Stimulated activated CD8-positive, alpha-beta memory T cell treated with anti-CD3 and anti-CD28 coated beads, Interleukin-7, amount 100 ng/mL, for 1 hour (primary cell): ENCODE measurements at places on chromosomes 5 and 9.

- no peak for DNase-seq
Measured at GRCh38 chr9:112104901-112105300, 70.2 kb downstream of the SUSD1 start.

- no peak for DNase-seq
Measured at GRCh38 chr9:132489536-132489935, 79.5 kb downstream of the CFAP77 start.

DNA sequence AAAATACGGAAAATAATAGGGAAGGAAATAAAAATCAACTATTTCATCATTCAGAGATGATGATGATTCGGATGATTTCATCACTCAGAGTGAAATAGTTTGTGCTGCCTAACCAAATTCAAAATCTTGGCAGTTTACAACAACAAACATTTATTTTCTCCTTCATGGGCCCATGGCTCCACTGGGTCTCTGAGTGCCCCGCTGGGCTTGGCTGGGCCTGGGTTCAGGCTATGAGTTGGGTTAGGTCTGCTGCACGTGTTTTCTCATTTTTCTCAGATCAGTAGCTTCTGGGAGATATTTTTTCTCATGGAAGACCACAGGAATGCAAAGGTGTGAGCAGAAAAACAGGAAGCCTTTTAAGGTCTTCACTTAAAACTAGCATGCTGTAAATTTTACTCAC is 24.0 kb upstream of the F2RL1 start:
- no peak for DNase-seq

DNA sequence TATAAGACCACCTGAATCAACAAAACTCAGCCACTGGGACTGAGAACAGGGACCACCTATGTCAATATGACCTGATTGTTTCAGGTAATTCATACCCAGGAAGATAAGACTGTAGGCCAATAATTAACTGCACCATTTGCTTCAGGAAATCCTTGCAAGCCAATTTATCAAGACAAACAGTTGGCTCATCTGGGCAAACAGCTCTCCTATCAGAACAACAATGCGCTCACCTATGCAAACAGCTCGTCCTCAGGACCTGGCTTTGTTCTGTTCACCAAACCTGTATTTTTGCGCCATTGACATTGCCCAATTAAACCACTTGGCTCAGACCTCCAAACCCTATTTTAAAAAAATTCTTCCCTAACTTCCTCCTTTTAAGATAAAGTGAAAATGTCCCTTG is 92.3 kb upstream of the MARCHF11 start:
- no peak for DNase-seq

DNA sequence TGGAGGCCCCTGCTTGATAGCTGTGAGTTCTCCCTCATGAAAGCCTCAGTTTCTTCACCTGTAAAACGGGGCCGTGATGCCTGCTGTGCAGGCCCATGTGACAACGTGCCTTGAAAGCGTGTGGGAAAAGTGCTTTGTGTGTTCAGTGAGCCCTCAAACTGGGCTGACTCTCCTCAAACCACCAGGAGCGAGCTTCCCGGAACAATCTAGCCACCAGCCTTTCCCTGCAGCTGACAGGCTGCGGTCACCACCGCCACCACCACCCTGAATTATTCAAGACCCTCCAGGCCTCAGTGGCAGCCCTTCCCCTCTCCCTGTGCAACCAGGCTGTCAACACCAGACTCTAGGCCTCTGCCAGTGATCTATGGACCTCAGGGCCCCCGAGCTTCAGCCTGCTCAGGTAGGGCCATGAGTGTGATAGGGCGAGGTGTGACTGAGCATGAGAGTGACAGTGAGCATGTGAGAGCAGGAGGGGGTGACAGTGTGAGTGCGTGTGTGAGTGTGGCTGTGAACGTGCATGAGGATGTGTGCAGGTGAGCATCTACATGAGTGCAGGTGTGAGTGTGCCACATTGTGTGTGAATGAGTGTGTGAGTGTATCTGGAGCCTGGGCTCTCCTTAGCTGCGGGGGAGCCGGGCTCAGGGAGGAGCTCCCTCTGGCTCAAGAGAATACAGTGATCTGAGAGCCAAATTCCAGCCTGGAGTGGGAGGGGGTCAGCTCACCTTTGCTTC is 53.3 kb upstream of the PSD2 start:
- DNase-seq: no peak

GRCh38 chr5:179318221-179318955 is 26.9 kb downstream of the ADAMTS2 start:
- DNase-seq: no peak

DNA sequence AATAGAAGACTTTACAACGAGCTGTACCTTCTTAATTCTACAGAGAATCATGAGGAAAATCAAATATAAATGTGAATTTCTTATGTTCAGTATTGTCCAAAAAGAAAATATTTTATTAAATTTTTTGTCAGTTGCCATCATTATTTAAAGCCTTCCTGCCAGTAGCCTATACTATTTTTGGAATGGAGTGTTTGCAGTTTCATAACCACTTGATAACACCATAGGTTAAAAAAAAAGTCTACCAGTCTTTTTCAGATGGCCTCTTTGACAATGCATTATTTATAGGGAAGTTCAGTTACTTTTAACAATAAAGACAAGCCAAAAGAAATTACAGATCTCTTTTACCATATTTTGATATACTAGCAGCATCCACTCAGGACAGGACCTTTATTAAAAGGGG is 80.3 kb upstream of the CCDC152 start:
- DNase-seq: no peak

- DNase-seq: no peak
Measured at GRCh38 chr5:139748505-139748826, 47.1 kb upstream of the PSD2 start.

DNA sequence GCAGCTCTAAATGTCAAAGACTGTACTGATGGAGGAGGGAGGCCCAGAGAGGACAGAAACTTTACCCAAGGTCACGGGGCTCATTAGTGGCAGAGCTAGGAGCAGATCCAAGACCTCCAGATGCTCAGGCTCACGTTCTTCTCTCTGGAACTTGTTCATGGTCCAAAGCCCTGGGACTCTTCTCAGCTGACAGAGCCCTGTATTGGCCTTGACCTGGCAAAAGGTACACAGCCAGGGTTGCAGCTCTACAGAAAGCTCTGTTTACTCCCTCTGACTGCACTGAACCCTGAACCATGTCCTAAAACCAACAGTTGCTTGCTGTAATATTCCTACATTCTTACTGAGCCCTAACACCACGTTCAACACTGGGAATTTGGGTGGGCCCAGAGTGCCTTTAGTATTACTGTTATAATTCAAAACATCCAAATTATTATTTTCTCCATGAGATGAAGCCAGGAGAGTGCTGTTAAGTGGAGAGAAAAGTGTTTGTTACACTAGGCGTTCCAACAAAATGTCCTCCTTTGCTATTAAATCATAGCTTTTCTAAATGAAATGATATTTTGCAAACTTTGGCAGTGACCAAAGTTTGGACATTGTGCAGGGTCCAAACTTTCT is 602.4 kb upstream of the CLINT1 start:
- DNase-seq: no peak

GRCh38 chr5:52015760-52016159 is 632.5 kb downstream of the ISL1 start:
- no peak for DNase-seq

GRCh38 chr9:126893079-126893478 is 21.5 kb upstream of the RALGPS1 start:
- no peak for DNase-seq

DNA sequence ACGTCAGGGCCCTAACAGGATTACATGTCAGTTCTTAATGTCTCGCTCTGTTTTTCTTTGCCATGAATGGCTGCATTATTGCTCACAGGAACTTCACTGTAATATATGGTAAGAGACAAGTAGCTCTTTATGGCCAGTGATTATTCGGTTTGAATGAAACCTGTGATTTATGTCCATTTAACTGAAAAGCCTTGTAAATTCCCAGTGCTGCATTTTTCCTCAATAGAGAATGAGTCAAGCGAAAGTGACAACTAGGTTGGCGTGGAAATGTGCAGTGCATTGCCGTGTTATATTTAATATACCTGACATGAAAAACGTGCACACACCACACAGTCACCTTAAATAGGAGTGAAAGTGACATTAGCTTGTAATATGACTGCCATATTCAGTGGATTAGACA is 163.1 kb downstream of the PBX3 start:
- DNase-seq: no peak

DNA sequence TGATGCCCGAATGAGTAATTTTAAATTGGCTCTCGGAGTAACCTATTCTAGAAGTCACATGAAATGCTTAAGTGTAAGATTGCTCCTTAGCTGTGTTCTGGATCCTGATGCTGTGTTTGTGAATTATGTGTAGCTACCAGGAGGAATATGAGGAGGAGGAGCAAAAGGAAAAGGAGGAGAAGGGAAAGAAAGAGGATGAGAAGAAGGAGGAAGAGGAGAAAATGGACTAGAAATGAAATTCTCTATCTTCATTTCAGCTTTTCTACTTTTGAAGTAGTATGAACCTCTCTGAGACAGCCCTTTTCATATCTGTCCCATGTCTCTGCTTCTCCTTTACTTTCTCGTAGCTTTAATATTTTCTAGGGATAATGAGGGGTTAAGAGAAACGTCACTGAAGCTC is 119.4 kb upstream of the ACTBL2 start:
- DNase-seq: no peak

- no peak for DNase-seq
Measured at GRCh38 chr9:35814106-35814840, 569 bp downstream of the HINT2 start.

GRCh38 chr5:174724484-174725260 is at the start of gene MSX2:
Gene MSX2 (plus strand): TSS chr5:174724582. CDS start chr5:174724660, 78 bp downstream.
- no peak for DNase-seq

DNA sequence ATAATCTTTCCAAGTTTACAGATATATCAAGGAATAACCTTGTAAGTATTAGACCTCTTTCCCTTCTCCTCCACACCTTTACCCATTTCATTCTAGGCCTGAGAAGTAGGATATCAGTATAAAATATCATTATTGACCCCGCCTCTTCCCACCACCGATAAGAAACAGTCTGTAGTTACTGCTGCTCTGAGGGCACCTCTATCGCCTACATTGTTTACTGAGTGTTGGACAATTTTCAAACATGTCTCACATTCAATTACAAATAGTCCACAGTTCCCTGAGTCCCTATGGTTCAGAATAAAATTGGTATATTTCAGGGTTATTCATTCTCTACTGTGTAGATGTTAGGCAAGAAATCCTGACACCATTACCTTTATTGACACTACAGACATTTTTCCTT is 73.4 kb downstream of the TEK start:
- no peak for DNase-seq

DNA sequence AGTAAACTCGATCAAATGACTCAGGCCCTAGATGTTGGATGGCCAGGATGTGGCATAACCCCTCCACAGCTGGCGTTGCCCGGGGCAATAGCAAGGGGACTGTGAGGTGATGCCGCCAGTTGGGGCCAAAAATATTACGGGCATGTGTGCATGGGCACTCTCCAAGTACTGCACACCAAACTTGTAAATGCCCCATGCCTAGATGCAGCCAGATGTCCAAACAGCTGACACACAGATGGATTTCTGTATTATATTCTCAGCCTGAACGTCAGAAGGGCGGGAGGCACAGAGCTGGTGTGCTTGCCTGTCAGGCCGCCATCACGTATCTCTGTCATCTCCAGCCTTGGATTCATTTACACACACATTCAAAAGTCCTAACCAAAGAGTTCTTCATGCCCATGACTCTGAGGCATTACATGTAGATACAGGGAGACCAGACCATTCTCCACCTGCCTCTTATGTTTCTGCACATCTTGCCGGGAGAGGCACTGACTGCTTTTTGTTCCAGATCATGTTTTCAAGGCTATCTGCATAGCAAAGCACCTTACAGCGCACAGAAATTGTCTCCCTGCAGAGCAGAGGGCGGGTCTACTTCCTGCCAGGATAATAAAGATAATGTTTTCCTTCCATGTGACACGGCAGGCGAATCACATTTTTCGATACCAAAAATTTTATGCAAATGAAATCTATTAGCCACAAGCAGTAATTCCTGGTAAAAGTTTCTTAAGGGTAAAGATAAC is 200.9 kb upstream of the ADAMTS16 start:
- no peak for DNase-seq

- no peak for DNase-seq
Measured at GRCh38 chr9:69535286-69535832, 136.8 kb downstream of the APBA1 start.

GRCh38 chr9:121272401-121272948 is 4.5 kb downstream of the GSN start:
- DNase-seq: no peak

DNA sequence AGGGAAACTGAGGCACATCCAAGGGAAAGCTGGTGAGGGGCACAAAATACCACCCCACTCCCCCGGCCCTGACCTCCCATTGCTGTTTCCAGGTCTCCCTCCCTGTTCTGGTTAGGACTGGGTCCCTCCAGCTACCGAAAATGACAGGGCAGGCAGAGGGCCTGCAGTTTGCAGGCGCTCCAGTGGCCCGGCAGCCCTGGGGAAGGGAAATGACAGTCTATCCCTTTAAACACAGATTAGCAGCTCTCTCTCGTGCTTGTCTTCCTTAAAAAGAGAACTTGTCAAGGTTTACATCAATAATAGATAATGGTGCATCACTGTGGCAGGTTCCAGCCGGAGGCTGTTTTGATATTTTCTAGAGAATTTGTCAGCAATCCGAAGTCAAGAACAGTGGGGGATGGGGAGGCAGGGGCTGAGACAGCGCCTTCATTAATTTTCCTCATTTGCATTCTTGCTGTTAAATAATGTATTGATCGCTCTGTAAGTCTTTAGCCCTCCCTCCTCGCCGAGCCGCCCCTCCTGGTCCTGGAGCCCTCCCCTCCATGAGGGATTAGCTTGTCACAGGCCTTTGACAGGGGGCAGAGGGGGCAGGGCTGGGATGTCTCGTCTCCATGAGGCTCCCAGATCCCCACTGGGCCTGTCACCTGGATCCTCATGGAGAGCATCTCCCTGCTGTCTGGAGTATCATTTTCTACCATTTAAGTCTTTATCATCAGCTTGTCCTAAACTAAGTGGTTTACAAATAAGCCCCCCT is 45.0 kb upstream of the RAPGEF1 start:
- no peak for DNase-seq

DNA sequence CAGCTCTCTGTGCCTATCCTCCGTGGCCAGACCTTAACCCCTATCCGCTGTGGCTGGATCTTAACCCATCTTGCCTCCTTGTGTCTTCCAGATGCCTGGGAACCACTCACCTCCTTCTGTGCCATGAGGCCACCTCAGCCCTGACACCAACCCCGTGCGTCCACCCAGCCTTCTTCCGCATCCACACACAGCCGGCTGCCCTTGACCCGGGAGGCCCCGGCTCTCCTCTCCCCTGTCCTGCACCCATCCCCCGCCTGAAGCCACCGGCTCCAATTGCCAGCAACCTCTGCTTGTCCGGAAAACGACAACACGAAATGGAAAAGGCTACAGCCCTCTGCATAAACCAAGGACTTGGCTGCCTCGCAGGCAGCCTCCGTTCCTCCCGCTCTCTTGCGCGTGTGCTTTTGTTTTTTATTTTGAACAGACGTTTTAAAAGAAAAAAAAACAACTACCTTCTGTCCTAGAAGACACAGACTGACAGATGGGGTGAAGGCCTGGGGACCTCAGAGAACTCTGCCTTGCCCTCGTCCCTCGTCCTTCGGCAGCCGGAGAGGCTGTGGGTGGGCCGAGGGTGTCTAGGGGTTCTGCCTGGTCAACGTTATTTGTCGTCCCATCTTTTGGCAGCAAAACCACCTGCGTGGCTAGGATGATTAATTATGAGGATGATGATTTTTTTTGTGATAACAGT is 32.5 kb upstream of the HMCN2 start:
- no peak for DNase-seq
